ENCODE measurements at places on chromosomes 4 and X. TPM values are rescaled to one million over a fixed set of nuclear protein-coding genes. Genes with fewer than 3 reads are reported as not detected.
A peak's percentile ranks its signal among the peaks of the same experiment; 100 is the strongest.

DNA sequence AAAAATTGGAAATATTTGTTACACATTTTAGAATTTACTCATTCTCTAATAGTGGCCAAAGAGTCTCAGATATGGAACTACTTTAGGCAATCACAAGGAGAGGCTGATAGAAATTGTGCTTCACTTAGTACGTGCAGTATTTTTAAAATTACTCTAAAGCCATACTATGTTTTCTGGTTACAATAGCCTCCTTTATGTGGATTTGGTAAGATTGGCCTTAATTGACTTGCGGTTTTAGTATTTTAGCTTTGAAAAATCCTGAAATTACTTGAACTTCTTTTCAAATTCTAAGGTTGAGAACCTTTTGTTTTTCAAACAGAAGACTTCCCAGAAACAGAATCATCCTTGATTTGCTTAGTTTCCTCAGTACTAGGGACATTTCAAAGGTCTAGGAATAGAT, 215.2 kb downstream of the SLC4A4 start:
- no peak for DNase-seq

ZFYVE28 gene
- 14.3 TPM for polyA plus RNA-seq

DUSP9 gene
- polyA plus RNA-seq = not detected

GRCh38 chr4:140286456-140286855, 87.0 kb upstream of the SCOC start:
- DNase-seq = no peak

- DNase-seq = no peak
Observed at GRCh38 chrX:11553594-11553993, 112.1 kb downstream of the ARHGAP6 start.

HPGD gene
- polyA plus RNA-seq = 89.7 TPM

OCRL gene
- 13.5 TPM for polyA plus RNA-seq

SLAIN2 gene
- 39.0 TPM for polyA plus RNA-seq

AREG gene
- 2.4 TPM for polyA plus RNA-seq

GRCh38 chr4:27985522-27985921, 1124.9 kb downstream of the STIM2 start:
- DNase-seq = no peak

NLGN3 gene
- 1.2 TPM for polyA plus RNA-seq

DNA sequence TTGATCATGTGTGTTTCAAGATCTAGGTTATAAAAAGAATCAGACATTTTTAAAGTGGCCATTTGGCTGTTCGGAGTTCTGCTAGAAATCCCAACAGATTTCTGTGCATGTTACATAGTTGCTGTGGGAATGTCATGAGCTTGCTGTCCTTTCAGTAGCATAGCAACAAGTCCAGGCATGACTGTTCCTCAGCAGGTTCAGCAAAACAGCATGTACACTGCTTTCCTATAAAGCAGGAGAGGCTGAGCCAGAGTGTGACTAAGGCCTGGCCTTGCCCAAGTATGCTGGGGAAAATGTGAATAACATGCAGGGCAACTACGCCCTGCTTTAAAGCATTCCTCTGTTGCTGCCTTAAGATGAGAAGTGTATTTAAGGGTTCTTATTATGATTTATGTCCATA, 217.1 kb upstream of the SMIM31 start:
- peak; percentile 75 for DNase-seq

DNA sequence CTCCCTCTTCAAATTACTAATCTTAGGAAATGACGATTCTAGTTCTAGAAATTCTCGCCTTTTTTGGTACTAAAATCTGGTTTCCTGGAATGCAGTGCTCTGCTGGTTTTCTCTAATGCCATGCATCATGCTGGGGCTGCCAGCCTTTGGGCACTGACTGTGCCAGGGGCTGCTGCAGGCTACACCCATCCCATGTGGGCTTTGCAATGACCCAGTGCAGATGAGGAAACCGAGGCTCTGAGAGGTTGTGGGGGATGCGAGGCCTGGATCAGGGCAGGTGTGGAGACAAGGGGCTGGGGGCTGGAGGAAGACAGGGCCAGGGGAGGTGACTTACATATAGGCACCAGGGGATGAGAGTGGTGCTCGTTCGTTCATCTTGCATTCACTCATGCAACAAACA, 95.3 kb downstream of the HMX1 start:
- peak; percentile 16 for DNase-seq

DNA sequence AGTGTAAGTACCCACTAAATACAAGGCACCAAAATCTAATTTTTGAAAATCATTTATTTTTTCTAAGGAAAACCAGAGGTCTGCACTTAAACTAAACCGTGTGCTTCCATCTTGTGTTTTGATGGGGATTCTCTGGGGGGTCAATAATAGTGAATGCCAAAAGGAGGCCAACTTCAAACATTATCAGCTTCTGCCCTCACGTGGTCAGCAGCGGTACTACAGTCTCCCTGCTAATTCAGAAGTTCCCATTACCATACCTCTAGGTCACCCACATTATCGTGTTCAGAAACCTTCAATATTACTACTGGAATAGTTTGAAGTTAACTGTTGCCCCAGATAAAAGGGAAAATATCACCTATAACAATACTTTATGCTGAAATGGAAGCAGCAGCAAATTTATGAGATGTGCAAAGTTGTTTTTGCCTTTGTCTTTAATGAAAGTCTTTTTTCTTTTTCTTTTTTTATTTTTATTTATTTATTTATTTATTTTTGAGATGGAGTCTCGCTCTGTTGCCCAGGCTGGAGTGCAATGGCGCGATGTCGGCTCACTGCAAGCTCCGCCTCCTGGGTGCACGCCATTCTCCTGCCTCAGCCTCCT, 17.3 kb downstream of the CTPS2 start:
- peak; percentile 84 for DNase-seq

- DNase-seq = no peak
Observed at GRCh38 chr4:78018271-78019049, 38.7 kb upstream of the FRAS1 start.

PHF8 gene
- polyA plus RNA-seq = 9.7 TPM

DNA sequence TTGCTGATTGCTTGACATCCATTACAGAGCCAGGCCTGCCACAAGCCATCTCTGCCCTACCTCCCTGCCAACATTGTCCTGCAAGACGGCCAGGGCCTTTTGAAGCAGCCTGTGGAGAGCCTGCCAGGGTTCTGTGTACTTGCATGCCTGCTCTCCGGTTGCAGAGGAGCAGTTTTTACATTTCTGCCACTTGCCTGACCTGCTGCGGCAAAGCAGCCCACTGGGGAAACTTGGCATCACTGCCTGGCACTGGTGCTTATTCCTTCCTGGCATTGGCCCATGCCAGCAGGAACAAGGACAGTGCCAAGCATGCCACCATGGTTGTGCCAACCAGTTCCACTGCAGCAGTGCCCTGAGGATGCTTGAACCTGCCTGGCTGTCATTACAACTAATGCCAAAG, 167.1 kb downstream of the NHS start:
- no peak for DNase-seq

DNA sequence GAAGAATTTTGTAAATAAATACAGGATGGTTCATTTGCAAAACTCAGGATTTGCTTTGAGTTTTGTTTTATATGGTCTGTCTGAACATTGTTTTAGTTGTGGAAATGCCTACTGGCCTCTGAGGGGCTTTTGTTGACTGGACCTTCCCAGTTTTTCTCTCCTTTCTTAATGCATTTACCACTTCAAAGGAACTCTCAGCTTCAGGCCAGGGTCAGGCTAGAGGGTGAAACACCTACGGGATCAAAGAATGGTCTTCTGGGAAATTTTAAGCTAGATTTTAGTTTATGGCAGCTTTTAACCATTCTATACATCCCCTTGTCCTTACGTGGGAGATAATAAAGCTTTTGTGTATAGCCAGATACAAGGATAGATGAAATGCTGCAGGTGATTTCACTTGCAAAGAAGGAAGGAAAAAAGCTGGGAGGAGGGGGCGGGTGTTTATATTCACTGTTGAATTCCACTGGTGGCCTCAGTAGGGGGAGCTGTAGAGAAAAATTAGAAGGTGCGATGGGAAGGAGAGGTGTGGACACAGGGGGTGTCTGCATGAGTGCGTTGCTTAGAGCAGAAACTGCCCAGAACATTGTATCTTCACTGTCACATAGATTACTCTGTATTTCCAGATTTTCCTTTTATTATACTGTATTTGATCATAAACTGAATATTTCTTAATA, 151.8 kb downstream of the TSPAN5 start:
- no peak for DNase-seq

PAGE2B gene
- polyA plus RNA-seq = not detected

- no peak for DNase-seq
Observed at GRCh38 chr4:53777244-53777984, 186.1 kb upstream of the LNX1 start.

DNA sequence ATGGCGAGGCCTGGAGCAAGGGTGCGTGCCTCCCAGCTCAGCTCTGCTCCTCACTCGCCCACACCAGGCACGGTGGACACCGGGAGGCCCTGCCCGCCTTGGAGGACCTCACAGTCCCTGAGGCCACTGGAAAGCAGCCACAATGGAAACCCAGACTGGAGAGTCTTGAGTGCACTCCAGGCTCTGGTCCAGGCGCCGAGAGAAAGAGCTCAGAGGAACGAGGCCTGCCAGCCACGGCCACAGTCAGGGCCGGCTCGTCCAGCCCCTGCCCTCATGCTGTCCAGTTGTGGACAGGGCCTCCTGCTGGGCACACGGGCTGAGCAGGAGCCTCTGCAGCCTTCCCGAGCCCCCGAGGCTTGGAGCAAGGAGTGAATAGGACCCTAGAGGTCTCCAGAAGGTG, 53.3 kb upstream of the GRPEL1 start:
- DNase-seq = no peak

GRCh38 chrX:74902806-74903205, 22.4 kb downstream of the NEXMIF start:
- no peak for DNase-seq

DNA sequence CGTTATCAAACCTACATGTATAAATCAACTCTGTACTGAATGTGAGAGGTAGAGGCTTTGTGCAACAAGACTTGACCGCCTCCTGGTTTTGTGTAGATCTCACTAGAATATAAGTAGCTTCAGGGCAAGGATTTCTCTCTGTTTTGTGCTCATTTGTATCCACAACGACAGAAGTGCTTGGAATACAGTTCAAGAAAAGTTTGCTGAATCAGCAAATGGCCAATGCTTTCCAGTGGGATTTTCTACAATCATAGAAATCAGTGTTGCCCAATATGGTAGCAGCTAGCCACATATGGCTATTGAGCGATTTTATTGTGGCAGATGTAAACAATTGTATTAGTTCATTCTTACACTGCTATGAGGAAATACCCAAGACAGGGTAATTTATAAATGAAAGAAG, 127.4 kb downstream of the VCX3A start:
- DNase-seq = no peak

RPA4 gene
- polyA plus RNA-seq = not detected

DDIT4L gene
- polyA plus RNA-seq = 1.5 TPM

DNA sequence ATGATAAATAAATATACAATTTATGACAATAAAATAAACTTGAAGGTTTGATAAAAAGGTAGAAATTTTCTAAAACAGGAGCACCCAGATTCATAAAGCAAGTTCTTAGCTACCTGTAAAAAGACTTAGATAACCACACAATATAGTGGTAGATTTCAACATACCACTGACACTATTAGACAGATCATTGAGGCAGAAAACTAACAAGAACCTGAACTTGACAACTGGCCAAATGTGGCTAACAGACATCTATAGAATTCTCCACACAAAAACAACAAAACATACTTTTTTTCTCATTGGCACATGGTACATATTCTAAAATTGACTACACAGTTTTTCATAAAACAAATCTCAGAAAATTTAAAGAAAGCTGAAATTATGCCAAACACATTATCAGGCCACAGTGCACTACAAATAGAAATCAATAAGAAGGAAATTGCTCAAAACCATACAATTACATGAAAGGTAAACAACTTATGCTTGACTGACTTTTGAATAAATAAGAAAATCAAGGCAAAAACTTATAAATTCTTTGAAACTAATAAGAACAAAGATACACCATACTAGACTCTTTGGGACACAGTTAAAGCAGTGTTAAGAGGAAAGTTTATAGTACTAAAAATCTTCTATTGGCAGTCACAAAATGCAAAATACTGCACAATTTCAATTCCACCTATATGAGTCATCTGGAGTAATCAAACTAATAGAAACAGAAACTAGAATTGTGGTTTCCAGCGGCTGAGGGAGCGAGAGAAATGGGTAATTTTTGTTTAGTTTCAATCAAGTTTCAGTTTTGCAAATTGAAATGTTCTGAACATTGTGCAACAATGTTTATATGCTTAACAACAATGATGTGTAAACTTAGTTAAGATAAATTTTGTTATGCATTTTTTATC, 925.6 kb downstream of the SH3BGRL start:
- DNase-seq = no peak

DNA sequence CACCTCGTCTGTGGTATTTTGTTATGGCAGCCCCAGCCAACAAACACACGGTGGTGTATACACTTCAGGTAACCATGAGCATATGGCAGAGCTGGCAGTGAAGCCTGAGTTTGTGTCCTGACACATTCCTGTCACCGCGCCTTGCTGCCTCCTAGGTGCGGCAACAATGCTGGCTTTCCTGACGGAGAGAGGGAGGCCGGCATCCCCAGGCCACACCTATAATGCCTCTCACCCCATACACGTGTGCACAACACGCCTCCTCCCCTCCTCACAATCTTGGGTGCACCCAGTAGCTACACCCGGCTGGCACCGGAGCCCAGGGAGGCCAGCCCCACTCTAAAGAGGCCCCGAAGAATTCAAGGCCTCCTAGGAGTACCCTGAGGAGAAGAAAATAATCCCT, 158.5 kb downstream of the NSUN7 start:
- no peak for DNase-seq

GRCh38 chr4:29852537-29852936, 867.6 kb upstream of the PCDH7 start:
- DNase-seq = no peak

CTBP1 gene
- polyA plus RNA-seq = 66.4 TPM

DNA sequence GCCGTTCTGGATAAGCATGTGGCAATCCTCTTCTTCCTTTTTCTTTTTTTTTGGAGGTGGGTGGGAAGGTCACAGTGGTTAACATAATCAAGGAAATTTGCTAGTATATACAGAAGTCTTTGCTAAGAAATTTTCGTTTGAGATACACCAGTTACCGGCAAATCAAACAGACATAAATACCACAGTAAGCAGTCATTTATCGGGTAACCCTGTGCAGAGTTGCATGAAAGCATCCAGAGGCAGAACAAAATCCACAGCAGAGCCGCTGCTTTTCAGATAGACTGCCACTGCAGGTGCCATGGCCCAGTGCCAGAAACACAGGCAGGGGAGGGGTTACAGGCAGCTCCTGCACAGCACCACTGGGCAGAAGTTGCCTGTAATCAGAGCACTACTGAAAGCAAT, 179.1 kb upstream of the MAB21L2 start:
- no peak for DNase-seq

DNA sequence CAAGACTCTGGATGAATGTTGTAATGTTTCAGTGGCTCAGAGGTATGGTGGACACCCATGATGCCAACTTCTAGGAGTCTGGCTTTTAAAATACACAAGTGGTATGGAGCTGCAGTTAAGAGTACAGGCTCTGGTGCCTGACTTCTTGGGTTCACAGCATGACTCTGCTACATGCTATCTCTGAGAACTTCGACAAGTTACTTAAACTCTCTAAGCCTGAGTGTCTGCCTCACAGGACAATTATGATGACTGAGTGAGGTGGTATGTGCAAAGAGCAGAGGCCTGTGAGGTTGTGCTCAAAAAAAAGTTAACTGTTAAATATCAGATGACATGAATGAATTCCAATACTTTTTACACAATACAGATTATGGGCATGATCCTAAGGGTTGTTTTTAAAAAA, 90.9 kb upstream of the SRD5A3 start:
- DNase-seq = no peak
